Mesenteric fat pad (tissue), 1 donor: ENCODE measurements at places on chromosomes 6 and 20. TPM values are rescaled to one million over a fixed set of nuclear protein-coding genes. Genes with fewer than 3 reads are reported as not detected.

GRCh38 chr6:90194371-90194841, 102.2 kb downstream of the BACH2 start:
- no peak for DNase-seq

DNA sequence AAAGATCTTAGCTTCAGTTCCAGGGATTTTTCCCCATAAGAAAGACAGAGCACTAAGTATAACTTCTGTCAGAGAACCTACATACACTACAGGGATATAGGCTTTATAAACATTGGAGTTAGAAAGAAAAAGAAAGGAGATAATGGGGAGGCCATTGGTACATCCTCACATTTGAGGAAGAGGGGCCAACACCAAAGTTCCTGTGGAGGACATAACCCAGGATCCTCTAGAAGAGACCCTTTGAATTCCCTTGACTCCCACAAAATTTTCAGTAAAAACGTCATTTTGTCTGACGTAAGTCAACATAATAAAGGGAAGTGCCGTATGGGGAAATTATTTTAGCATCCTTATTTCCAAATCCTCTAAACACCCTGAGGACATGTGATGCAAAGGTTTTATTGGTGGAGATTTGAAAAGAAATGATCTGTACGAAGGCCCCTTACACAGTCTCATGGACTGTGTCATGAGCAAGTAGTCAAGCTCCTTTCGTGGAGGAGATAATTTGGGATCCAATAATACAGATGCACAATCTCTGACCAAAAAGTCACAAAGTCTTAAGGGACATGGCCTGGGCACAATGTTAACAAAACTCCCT, 33.2 kb downstream of the HLA-DRA start:
- DNase-seq = no peak

GRCh38 chr6:14804785-14805210, 441.1 kb upstream of the JARID2 start:
- no peak for DNase-seq

DNA sequence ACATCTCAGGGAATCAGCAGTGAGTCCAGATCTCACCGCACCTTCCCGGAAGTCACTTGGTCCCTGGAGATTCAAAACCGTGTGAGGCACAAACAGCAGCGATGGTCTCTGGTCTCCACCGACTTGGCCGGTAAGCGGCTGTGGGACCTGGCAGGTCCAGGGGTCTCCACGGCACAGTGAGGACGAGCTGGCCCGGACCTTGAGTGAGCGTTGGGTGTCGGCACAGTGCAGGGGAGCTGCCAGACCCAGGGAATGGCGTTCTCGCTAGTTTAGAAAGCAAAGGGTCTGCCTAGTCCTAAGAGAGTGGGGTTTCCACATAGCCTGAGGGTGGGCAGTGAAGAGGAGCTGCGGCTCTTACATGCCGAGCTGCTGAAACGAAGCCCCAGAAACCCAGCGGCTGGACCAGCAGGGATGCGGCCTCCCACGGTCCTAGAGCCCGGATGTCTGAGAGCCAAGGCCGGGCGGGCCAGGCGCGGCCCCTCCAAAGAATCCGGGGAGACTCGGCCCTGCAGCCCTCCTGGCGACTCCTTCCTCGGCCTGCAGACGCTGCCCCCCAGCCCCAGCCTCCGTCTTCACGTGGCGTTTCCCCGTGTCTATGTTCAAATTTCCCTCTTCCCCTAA, 185.0 kb downstream of the ERMARD start:
- DNase-seq = no peak

- DNase-seq = no peak
These were observed 195.5 kb upstream of the PRDM1 start for GRCh38 chr6:105890521-105891244.

- DNase-seq = no peak
These were observed 72.4 kb upstream of the SYNJ2 start for GRCh38 chr6:157909282-157909664.

DNA sequence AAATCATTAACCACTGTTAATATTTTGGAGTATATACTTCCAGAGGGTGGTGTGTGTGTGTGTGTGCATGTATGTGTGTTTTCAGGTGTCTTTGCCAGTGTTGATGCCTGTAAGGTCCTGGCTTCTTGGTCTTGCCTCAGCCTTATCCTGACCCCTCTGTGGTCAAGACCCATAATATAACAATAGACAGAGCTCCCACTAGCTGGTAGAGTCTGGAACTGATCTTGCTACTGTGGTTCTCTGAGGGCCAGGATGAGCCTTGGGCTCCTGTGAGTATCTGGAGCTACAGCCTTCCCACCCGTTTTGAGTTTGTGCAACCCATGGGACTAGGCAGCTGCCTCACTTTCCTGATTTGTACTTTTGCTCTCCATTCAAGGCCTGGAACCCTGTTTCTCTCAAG, 191.0 kb downstream of the IBTK start:
- no peak for DNase-seq

- peak; percentile 80 for DNase-seq
These were observed 20.3 kb downstream of the PACSIN1 start for GRCh38 chr6:34486106-34486740.

DNA sequence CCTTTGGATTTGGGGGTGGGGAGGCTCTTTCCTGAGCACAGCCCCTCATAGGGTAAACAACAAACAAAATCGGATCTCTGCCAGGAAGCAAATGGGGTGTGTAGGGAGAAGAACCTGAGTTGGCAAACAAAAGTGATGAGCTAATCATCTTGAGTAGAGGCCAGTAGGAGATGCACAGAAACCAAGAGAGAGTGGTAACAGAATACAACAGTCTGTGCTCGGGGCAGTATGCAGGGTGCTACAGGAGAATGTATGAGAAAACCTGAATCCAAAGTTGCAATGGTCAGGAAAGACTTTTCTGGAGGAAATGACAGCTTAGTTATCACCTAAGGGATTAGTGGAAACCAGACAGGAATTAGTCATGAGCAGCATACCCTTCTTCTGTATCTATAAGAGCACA, 177.8 kb downstream of the CDKAL1 start:
- no peak for DNase-seq

DNA sequence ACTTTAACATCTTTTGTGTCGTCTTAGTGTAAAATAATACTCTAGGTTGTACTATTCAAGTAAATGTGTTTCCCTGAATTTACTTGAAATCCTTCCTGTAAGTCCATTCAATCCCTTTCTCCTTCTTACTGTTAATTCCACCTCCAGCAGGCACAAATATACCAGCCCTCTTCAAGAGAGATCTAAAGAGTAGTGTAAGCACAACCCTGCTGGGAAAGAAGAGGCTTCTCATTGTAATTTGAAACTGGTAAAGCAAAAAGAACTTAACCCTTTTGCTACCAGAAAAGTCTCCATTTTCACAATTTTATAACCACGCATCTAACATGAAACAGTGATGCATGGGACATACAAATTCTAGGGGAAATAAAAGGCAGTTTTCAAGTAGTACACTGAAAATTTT, at the start of gene BMP5:
TSS of gene BMP5 (minus strand) at position 191 of the 400 bp plus-strand sequence. CDS start 725 bp downstream, outside the sequence.
- no peak for DNase-seq

- DNase-seq = no peak
These were observed 17.4 kb downstream of the MACROD2 start for GRCh38 chr20:14012671-14013070.

GRCh38 chr6:66210964-66211363, 503.9 kb upstream of the EYS start:
- DNase-seq = no peak

DNA sequence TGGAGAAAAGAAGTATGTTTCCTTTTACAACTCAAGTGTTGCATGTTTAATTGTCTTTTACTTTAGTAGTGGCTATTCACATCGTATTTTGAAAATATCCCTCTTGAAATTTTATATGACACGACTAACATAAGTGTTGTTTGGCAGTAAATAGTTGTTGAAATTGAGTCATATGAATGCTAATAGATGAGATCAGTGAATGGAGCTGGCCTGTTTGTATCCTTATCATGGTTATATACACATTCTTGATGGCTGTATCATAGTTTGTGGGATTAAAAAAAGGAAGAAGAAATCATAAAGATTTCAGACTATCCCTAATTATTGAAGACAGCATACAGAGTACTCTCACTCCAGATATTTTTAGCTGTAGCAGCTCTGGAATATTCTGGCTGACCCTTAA, 8.2 kb upstream of the RAE1 start:
- no peak for DNase-seq

DNA sequence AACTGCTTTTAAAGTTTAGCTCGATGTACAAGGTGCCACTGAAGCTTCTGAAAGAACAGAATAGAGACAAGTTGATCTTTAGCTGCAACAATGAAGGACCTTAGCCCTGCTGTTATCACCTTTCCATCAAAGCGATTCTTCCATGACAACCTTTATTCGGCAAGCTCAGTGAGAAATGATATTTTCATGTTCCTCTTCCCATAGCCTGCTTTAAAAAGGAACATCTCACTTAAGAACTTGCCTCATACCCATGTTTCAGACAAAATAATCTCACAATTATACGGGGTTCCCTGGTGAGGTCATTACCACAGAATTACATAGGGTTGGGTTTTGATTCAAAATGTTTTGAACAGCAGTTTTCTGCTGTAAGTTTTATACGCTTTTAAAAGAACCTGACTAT, 264.2 kb downstream of the THBS2 start:
- no peak for DNase-seq

- DNase-seq = no peak
These were observed 33.0 kb downstream of the RNF146 start for GRCh38 chr6:127299522-127300240.

- no peak for DNase-seq
These were observed 182.5 kb downstream of the ATXN1 start for GRCh38 chr6:16578695-16579285.

GRCh38 chr6:69973763-69974162, 107.4 kb downstream of the COL19A1 start:
- DNase-seq = no peak

- peak; percentile 89 for DNase-seq
These were observed 1.4 kb downstream of the NNAT start for GRCh38 chr20:37522260-37523011.

- DNase-seq = no peak
These were observed 50.2 kb upstream of the HINT3 start for GRCh38 chr6:125906158-125906998.

DNA sequence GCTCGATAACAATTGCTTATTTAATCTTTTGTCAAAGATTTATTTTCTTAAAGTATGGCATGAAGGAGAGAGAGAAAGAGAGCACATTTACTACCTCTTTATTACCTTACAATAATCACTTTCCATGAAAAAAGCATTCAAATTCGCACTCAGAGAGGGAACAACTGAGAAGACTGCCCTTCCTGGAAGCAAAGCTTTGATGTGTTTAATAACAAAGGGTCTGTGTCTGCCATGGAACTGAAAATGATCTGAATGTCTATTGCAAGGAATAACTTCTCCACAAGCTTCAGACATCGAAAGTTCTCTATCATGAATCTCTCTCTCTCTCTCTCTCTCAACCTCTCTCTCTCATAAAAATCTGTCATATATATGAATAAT, 308.9 kb downstream of the HDGFL1 start:
- no peak for DNase-seq

DNA sequence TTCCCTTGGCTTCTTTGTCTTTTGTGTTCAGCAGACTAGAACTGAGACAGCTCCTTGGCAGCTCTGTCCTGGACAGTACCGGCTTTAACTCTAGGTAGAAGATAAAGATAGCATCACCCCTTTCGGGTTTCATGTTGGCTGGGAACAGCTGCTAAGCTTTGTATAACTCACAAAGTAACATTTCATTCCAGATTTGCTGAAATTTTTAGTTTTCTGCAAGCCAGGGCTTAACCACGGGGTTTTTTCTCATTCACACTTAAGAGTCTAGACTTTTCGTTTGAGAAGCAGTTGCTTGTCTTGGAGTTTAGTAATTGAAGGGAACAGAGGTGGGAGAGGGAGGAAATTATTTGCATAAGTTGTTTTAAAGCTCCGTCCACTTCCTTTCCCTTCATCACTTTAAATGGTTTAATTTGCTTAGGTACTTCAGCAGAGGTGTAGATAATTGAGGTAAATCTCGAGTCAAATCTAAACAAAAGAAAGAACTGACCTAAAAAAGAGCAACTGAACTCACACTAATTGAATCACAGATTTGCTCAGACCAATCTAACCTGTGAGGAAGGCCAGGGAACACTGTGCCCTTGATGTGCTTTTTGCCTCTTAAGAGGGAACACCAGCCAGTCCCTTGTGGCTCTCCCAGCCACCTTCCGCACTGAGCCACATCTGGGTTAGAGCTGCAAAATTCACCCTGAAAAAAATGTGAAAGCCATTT, 48.3 kb downstream of the RREB1 start:
- no peak for DNase-seq

- no peak for DNase-seq
These were observed 39.8 kb upstream of the CAP2 start for GRCh38 chr6:17353440-17354175.

DNA sequence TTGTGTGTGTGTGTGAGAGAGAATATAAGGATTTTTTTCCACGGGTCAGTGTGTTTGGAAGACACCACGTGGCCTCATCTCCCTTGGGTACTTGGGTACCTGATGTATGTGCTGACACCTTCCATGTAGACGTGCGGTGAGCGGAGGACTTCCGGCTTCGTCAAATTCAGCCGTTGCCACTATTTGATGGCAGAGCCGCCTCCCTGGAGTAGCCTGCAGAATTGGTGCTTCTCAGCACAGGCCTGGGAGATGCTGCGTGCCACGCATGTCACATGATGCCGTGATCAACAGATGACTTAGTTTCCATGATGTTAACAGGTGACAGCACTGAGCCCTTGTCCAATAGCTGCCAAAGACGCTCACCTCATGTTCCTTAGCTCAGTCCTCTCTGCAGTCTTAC, 69.4 kb downstream of the CDH4 start:
- no peak for DNase-seq

GRCh38 chr6:155187994-155188706, 75.7 kb upstream of the CLDN20 start:
- DNase-seq = no peak

Gene HCK
- 35.1 TPM for total RNA-seq

Gene XKR7
- total RNA-seq = not detected

Gene EFCAB8
- total RNA-seq = 0.39 TPM

Gene CD40
- total RNA-seq = 17.3 TPM

Gene CRNKL1
- 13.7 TPM for total RNA-seq

Gene PI3
- total RNA-seq = not detected

Gene TRAPPC3L
- not detected for total RNA-seq

Gene DACT2
- total RNA-seq = 0.48 TPM

Gene PRSS35
- 0.26 TPM for total RNA-seq

Gene CST5
- total RNA-seq = not detected

Gene SIRPD
- 0.42 TPM for total RNA-seq

Gene SLC2A10
- 13.1 TPM for total RNA-seq

Gene PLN
- total RNA-seq = 5.6 TPM

Gene KCNG1
- 0.19 TPM for total RNA-seq

Gene MAK
- total RNA-seq = 0.71 TPM

Gene PACRG
- not detected for total RNA-seq

Gene HAO1
- not detected for total RNA-seq

Gene CLPSL2
- not detected for total RNA-seq
